ENCODE measurements at places on chromosomes 2 and 18.

- peak; percentile 61 for DNase-seq
Measured at GRCh38 chr2:70995426-70995729, 705 bp upstream of the TEX261 start.

DNA sequence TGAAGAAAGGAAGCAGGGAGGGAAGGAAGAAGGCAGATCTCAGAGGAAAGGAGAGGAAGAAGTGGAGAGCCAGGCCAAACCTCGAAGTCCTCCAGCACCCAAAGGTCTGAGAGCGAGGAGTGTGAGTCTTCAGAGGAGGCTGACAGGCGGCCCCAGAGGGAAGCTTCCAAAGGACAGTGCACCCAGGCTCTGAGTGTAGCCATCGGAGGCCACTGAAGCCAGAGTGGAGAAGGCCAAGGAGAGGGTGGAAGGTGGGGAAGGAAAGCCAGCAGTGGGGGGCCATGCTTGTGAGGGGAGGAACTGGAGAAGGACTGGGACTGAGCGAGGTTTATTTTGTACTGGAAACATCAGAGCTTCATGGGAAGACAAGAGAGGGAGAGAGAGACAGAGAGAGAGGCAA is 6.0 kb downstream of the ATP6V1B1 start:
- no peak for DNase-seq

- no peak for DNase-seq
Measured at GRCh38 chr2:10078704-10079265, 1.4 kb downstream of the CYS1 start.

DNA sequence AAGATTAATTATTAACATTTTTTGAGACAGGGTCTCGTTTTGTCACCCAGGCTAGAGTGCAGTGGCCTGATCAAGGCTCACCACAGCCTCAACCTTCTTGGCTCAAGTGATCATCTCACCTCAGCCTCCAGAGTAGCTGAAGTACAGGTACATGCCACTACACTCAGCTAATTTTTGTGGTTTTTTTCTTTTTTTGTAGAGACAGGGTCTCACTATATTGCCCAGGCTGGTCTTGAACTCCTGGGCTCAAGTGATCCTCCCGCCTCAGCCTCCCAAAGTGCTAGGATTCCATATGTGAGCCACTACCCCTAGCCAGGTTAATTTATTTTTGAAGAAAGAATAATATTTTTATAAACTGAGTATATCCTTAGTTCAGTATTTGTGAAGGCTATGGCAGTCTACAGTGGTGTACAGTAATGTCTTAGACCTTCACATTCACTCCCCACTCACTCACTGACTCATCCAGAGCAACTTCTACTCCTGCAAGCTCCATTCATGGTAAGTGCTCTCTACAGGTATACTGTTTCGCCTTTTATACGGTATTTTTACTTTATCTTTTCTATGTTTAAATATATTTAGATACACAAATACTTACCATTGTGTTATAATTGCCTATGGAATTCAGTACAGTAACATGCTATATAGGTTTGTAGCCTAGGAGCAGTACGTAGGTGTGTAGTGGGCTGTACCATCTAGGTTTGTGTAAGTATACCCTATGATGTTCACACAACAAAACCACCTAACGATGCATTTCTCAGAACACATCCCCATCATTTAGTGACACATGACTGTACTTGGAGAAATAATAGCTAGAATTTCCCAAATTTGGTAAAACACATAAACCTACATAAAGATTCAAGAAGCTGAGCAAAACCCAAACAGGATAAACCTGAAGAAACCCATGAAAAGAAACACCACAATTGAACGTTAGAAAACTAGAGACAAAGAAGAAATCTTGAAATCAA is 38.6 kb downstream of the MGAT4A start:
- no peak for DNase-seq

DNA sequence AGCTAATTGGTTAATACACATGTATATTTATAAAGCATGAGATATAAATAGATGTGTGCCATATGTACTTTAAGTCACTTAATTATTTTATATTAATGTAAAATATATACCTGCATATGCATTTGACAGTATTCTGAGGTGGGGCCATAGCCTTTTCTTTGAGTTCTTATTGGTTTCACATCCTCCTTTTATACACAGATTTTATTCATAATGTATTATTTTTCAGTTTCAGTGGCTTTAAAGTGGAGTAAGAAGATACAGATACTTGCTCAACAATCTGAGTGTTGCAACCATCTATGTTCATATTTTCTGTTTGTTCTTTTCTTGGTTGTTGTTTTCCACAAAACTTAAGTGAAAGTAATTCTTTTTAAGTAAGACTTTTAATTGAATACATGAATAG is 436.5 kb downstream of the RND3 start:
- no peak for DNase-seq

- DNase-seq: no peak
Measured at GRCh38 chr18:48860269-48861180, 90.2 kb downstream of the SMAD7 start.

DNA sequence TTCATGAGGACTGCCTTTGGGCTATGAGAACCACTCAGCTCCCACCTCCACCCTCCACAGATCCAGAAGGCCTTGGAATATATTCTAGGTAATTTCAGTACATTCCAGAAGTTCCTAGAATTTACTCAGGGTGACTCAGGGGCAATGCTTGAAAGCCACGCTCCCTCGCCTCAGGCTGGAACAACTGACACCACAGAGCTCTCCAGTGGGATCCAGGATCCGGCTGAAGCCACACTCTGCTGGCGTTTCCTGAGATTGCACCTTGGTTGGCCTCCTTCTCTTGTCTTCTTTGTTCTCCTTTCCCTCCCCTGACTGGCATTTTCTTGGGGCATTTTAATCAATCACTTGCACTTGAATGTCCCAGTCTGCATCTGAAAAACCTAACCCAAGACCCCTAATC is 92.6 kb upstream of the KCNE4 start:
- peak; percentile 47 for DNase-seq

GRCh38 chr2:86793752-86794151 is 3.0 kb upstream of the CD8A start:
- DNase-seq: no peak

DNA sequence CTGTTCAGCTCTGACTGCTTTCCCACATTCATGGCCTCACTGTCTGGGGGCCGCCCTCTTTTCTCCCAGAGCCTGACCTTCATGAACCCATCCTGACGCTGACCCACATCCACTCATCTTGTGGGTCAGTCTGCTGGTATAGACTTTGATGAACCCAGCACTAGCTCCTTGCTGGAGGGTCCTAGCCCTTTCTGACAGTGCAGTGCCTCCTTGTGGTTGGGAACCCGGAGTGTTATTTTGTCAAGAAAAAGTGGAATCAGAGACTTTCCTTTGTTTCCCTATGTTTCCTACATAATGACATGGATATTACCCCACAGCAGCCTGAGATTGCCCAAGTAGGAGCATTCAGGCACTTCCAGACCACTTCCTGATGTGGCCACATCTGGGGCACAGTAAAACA is 19.3 kb upstream of the OSR1 start:
- DNase-seq: no peak

GRCh38 chr2:114609801-114610200 is 167.4 kb downstream of the DPP10 start:
- no peak for DNase-seq

- no peak for DNase-seq
Measured at GRCh38 chr18:3391704-3392466, 58.1 kb upstream of the TGIF1 start.

GRCh38 chr2:179422037-179422643 is 157.5 kb upstream of the SESTD1 start:
- DNase-seq: peak; percentile 67

DNA sequence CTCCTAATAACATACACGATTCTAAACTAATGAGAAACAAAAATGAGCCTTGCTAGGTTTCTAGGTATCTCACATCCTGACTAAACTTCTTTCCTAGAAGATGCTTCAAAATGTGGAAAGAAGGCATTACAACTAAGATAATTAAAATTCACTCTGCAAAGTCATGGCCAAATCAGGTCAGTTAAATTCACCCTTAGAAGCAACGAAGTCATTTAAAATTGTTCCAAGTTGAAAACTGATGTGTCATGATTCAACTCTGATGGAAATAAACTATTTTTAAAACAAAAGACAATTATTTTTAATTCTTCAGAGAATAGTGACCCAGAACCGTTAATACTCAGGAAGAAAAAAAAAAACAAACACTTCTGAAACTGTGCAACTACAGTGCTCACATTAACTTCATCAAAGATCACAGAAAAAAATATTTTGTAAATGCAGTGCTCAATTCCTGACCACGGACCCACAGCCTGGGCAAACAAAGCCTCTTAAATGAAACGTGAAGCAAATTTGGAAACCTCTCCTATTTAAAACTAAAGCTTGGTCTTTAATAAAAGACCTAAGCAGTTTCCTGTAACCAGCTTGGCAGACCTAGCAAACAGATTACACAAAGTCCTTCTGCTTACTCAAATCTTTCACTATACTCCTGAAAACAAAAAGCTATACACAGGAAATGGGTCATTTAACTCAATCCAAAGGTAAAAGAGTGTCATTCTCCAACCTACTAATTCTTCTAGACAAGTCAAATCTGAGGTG is 39.0 kb downstream of the CHN1 start:
- no peak for DNase-seq

- no peak for DNase-seq
Measured at GRCh38 chr18:67550872-67551520, 34.5 kb upstream of the DSEL start.

GRCh38 chr2:88196490-88197087 is 26.4 kb downstream of the THNSL2 start:
- peak; percentile 9 for DNase-seq

DNA sequence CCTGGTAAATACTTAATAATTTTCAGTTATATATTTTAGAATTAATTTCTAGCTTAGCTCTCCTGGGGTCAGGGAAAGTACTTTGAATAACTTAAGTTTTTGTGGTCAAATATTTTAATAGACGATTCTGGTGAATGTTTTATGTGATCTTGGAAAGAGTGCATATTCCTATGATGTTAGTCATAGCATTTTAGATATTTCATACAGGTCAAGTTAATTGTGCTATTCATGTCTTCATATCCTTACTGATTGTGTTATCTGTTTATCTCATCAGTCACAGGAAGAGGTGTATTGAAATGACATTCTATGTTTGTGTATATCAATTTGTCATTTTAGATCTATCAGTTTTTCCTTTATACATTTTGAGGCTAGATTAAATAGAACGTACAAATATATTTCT is 576.2 kb downstream of the CPS1 start:
- DNase-seq: no peak

- DNase-seq: no peak
Measured at GRCh38 chr2:72096181-72096580, 51.5 kb downstream of the CYP26B1 start.

DNA sequence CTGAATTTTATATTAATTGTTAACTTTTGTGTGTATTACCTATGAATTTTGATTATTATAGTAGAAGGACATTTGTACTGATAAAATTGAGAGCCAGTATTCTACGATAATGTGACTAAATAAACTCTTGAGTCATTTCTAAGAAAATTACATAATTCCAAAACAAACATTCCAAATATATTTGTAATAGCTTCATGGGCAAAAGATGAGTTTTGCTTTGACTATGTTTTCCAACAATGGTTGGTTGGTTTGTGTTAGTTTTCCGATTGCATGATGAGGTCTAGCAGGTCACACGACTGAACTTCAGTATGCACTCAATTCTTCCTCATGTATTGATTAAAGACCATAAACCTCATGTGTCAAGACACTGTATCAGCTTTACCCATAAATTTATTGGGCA is 71.7 kb upstream of the WDR75 start:
- DNase-seq: peak; percentile 38

GRCh38 chr2:157267476-157267875 is 10.0 kb downstream of the GALNT5 start:
- DNase-seq: no peak

GRCh38 chr2:113175042-113175628 is 1.4 kb downstream of the PSD4 start:
- no peak for DNase-seq

- DNase-seq: no peak
Measured at GRCh38 chr18:75140296-75140695, 68.6 kb downstream of the PTGR3 start.

DNA sequence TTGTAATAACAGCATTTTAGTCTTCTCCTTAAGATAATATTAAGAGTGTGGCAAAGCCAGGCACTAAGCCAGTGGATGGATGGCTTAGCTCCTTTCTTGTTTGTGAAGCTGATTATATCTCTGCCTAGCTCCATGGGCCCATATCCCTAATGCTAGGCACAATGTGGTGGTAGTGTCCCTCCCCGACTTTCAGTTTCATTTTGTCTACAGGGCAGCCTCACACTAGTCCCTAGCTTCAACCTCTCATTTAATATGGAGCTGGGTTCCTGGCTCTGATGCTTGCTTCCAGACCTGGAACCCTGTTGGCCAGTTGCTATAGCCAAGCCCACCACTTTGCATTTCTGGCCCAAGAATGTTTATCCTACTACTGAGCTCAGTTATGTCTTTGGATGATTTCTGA is 437.0 kb upstream of the MEIS1 start:
- no peak for DNase-seq

Measured in RKO (cell line).